Hematopoietic multipotent progenitor cell (in vitro differentiated cells): ENCODE measurements at places on chromosomes 7 and 10. TPM values are rescaled to one million over a fixed set of nuclear protein-coding genes. Genes with fewer than 3 reads are reported as not detected.

RARRES2 gene
- total RNA-seq: 2.4 TPM

VIPR2 gene
- total RNA-seq: 0.27 TPM

DNA sequence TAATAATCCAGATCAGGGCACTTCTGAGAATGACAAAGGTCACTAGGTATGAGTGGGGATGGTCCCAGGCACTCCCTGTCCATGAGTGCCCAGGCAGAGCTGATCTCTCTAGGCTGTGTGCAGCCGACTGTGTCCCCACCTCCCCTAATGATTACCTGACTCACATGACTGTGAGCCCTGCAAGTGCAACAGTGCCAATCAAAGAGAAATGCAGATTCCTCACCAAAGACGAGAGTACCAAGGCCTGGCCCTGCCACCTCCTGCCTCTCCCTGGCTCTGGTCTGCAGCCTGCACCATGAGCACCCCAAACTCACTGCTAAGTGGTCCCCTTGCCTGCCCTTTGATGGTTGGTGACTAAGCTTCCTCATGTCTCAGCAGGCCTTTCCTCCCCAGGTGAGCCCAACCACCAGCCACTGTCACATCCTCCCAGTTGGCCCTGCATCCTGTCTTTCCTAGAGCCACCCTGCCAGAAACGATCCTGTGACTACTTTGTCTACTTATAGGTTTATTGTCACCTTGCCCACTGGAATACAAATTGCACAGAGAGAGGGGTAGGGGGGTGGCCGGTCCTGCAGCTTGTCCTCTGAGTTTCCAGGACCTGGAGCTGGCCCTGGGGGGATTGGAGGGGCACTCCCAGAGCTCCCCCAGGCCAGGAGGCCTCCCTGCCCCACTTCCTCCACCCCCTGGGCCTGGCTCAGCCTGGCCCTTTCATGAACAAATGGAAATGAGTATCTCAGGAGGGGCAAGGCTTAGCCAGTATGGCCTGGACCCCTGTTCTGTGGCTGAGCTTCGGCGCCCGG is 22.4 kb upstream of the GDF10 start:
- peak; percentile 84 for DNase-seq

THNSL1 gene
- total RNA-seq: 3.0 TPM

- peak; percentile 26 for DNase-seq
Observed at GRCh38 chr10:93601146-93601773, at the start of gene RBP4. RBP4 (minus strand) TSS chr10:93601235; CDS start chr10:93601028, 207 bp downstream.

DNA sequence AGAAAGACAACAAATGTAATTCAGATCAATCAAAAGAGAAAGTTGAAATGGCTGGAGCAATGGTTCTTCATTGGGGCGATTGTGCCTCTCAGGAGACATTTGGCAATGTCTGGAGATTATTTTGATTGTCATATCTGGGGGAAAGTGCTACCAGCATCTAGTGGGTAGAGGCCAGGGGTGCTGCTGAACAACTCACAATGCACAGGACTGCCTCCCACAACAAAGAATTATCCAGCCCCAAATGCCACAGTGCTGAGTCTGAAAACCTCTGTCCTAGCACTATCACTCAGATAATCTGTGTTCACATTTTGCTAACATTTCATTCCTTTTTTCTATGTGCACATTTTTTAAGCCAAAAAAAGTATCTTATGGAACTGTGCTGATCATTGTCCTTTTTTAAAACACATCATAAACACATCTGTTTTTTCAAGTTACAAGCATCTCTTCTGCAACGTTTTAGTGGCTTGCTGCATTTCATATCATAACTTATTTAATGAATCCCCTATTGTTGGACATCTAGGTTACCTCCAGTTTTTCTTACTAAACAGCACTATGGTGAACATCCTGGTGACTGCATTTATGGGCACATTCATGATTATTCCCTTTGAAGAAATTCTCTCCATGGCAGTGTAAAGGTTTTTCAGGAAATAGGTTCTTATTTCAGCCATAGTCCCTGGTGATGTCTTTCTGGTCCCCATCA is 114.2 kb downstream of the C10orf105 start:
- DNase-seq: no peak

DNA sequence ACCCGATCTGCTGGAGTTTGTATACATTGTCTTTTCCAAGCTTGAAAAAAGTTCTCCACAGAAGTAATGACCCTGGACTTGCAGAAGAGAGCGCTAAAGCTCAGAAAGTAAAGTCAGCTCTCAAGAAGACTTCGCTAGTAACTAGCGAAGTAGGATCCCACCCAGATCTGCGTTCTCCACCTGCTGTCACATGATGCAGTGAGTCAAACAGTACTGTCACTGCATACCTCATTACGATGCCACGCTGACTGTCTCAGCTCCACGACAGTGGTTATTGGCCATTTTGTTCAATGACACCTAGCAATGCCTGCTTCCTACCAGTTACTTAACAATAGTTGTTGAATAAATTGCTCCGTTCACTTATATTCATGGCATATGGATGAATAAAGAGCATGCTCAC is 29.7 kb upstream of the SEC61G start:
- peak; percentile 54 for DNase-seq

DNA sequence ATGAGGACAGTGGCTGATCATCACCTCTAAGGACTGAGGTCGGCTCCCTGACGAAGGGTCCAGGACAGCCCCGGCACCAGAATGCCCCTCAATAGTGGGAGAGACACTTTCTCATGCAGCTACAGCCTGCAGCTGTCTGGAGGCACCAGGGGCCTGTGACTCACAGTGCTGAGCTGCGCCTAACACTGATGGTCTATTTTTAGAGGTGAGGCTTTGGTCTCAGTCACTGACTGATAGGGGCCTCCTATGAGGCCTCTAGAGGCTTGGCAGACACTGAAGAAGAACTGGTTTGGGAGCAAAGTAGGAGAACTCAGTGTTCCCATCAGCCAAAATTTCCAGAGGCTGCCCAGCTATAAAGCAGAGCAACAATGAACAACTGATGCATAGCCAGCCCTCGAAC is 130.1 kb downstream of the COBL start:
- DNase-seq: no peak

DNA sequence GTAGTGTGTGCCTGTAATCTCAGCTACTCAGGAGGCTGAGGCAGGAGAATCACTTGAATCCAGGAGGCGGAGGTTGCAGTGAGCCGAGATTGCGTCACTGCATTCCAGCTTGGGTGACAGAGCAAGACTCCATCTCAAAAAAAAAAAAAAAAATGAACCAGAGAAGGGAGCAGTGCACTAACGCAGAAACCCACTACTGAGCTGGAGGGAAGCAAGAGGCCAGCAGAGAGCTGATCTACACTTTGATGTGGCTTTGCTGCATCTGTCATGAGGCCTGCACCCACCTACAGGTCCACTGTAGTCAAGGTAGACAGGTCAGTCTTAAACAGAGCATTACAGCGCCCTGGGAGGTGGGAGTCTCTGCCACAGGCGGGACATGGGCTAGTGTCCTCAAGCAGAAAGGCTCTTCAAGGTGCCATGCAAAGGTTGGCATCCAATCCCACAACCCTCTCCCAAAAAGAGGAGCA is 30.0 kb downstream of the MAT1A start:
- DNase-seq: no peak

DNA sequence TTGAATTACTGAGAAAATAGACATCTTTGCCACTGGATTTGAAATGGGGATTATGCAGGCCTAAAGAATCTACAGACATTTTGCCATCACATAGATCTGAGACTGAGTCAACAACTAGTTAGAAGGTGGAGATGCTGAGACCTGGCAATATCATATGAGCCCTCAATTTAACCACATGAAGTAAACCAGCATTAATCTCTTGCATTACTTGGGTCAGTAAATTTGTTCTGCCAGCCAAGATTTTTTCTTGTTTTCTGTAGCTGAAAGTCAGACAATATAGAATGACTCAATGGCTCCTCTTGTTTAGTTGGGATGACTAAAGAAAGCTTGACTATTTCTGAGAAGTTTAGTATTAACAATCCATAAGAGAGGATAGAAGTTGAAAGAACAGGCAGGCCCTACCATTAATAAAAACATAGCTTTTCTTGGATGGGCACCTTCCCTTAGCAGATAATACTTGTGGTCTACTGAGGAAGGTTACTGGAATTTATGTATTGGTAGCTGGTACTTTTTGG is 396.7 kb upstream of the SORCS1 start:
- DNase-seq: no peak

DNA sequence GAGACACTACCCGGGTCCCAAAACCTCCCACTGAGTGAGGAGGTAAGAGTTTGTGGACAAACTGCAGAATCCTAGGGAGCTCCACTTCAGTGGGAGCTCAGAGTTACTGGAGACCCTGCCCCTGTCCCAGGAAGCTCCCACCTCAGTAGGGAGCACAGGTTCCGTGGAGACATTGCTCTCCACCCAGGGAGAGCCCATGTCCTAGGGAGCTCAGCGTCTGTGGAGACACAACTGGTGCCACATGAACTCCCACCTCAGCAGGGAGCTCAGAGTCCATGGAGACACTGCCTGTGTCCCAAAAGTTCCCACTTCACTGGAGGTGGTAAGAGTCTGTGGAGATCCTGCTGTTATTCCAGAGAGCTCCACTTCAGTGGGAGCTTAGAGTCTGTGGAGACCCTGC is 6.3 kb downstream of the MYO1G start:
- no peak for DNase-seq

ACTL6B gene
- not detected for total RNA-seq

ALOX5 gene
- 9.2 TPM for total RNA-seq

LRRC17 gene
- total RNA-seq: 0.27 TPM

DNA sequence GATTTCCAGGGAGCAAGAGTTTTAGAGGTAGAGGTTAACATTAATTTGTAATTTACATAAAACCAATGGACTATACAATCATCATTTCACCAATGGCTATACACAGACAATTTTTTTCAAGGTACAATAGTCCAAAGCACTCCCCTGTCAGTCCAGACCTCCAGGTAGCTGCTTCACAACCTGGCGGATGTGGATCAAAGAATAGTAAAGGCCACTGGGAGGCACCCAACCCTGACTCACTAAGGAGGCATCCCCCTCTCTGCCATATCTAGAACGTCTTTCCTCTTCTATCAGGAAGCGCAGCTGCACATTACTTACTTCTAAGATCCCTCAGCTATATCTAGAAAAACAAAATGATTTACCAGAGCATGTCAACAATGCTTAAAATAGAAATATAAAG is 217.7 kb upstream of the AOAH start:
- no peak for DNase-seq

GRCh38 chr10:16787361-16787791 is 29.8 kb downstream of the RSU1 start:
- no peak for DNase-seq
